Bronchial epithelial cell (primary cell): ENCODE measurements at places on chromosomes 4 and X.

GRCh38 chr4:88320780-88321373 lies 36.5 kb upstream of the PPM1K start:
- no peak for DNase-seq

DNA sequence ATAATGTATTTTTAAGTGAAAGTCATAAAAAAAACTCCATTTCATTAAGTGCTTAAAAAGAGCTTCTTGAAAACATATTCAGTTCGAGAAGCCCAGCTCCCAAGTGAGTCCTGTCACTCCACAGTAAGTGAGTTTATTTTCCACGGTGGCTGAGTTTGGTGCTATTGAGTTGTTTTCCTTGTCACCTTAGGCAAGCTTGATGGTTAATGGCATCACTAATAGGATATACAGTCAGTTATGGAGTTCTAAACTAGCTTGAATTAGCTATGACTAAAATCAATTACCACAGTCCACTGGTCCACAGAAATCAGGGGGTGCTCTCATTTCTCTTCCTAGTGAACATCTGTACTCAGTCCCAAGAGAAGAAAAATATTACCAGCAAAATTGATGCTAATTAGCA lies 1526.2 kb upstream of the IGFBP7 start:
- no peak for DNase-seq

GRCh38 chr4:124065936-124066335 lies 646.6 kb downstream of the ANKRD50 start:
- DNase-seq = no peak

GRCh38 chr4:8599657-8600056 lies 7.1 kb downstream of the CPZ start:
- DNase-seq = no peak

GRCh38 chr4:15245006-15245530 lies 182.8 kb upstream of the C1QTNF7 start:
- no peak for DNase-seq

DNA sequence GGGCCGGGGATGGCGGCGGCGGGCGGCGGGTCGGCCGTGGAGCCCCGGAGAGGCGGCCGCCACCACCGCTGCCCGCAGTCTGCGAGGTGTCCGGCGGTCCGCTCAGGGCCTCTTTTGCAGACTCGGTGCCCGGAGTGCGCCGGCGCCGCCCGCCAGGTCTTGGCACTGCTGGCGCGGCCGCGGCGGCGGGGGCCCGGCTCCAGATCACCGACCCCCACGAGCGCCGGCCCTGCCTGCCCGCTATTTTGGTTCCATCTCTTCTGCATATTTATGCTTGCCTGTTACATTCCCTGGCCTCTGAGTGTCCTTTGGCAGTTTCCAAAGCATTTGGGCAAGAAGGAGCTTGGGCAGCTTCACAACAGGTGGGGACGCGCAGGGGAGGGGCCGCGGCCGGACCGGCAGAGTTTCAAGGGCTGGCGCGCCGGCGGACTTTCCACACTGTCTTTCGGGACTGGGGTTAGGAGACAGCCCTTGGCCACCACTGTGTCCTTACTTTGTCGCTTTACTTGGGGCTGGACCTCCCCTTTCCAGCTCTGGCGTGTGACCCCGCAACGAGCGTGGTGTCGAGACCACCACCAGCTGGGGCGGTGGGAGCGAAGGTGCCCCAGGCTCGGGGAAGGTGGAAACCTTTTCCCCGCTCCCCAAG lies 668 bp upstream of the TAPT1 start:
- no peak for DNase-seq

DNA sequence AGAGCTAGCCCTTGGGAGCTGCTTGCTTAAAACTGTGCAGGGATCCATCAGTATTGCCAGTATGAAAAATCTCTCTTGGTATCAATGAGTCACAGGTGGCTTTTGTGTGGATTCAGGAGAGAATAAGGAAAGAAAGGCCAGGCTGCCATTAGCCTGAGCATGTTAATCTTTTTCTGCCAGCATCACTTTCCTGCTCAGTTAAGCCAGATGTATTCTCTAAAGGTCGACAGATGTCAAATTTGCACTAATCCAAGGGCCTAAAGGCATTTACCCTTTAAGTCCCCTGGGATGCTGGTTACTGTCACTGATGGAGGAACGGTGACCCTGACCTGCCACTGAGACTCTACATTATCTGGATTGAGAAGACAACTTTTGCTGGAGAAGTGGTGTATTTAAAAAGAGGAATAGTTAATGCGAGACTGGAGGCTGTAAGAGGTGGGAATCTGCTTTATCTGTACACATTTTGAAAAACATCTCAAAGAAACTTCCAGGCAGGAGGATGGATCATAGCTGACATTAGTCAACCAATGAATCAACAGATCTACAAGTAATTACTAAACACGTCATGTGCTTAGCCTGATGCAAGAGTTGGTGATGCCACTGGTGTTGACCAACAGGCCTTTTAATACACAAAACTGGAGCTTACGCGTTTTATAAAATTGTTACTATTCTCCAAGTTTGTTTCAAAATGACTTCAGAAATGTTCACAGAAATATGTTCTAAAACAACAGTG lies 241.4 kb upstream of the ANXA3 start:
- peak; percentile 79 for DNase-seq
